ENCODE measurements at places on chromosomes 1 and 21.

GRCh38 chr1:244678697-244679096 is 25.8 kb downstream of the DESI2 start:
- no peak for DNase-seq

- no peak for DNase-seq
Measured at GRCh38 chr1:65525266-65526048, 105.0 kb downstream of the LEPR start.

- DNase-seq, result no peak
Measured at GRCh38 chr1:212302745-212303383, 17.7 kb downstream of the PPP2R5A start.

GRCh38 chr1:29944253-29944905 is 708.1 kb downstream of the PTPRU start:
- DNase-seq, result no peak

DNA sequence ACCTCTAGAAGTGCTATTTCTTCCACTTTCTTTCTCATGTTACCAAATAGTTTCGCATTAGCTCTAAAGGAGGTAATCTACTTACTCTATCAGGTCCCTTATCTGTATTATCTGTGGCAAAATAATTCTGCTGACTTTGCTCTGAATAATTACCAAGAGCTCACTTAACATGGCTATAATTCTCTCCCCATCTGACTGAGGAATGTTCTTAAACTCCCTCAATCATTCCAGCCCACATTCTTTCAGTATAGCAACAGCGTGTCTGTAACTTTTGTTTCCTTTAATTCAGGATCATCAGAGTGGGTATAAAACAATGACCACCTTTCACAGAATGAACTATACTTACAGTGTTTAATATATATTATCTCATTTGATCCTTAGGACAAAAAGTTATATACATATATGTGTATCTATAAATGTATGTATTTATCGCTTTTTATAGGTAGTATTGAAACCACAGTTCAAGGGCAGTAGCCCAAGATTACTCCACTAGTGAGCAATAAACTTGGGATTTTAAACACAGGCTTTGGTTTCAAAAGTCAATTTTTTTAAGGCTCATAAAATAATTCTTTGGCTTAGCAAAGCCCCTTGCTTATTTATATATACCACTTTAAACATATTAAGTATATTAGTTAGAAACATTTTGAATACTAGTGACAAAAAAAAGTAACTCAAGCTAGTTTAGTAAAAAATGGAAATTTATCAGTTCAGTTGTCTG is 36.1 kb upstream of the ST6GALNAC3 start:
- no peak for DNase-seq

DNA sequence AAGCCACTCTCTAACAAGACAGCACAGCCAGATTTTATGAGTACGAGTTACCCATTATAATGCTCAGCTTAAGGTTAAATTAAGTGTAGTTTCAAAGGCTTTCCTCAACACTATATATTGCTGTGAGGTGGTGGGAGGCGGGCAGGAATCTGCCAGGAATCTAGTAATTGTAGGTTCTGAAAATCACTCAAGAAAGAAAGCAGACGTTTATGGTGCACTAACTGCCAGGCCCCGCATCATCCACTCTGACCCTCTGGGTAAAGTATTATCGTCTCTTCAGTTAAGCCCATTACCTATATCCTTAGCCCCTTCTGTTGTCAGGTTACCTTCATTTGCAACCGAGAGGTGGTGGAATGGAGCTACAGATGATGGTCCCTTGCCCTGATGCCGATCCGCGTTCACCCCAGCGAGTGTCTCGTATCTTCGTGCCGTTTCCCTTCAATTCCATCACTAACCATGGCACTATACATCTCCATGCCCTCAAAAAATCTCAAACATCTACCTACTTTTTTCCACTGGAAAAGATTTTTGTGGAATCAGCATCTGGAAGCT is 12.4 kb downstream of the HMGN1 start:
- no peak for DNase-seq

GRCh38 chr1:152388889-152389288 is 25.2 kb downstream of the CRNN start:
- no peak for DNase-seq

DNA sequence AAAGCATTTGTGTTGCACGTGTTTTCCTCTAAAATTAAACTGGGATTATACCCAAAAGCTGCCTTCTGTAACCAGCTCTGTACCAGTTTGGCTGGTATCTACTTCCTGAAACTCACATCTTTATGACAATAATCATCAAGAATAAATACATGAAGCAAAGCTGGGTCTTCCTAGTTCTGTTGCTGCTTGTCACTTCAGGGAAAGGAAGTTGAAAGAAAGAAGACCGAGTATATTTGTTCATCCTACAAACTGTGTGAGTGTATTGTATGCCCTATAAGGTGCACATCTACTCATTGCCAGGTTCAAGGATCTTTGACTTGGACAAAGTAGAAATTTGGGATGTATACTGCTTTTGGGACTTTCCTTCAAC is 29.1 kb upstream of the IFNGR2 start:
- DNase-seq, result no peak

DNA sequence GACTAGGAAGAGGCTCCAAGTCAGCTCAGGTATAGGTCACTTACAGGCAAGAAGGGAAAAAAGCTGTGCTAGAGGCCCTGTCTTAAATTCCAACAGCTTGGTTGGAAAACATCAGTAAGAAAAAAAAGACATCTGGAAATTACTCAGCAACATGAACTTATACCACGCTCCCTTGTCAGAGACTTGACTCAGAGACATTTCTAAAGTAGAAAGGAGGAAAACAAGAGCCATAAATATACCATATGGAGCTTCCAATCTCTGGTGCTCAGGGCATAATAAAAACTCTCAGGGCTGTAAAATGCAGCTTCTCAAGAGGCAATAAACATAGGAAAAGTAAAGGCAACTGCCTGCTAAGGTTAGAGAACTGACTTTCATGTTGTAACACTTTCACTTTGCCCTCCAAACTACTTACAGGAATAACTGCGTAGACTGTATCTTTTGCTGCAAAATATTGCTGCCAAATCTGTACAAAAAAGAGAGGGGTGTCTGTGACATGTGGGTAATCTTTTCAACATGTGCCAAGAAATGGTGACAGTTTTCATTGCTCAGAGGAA is 14.7 kb downstream of the ATPAF1 start:
- DNase-seq, result no peak

DNA sequence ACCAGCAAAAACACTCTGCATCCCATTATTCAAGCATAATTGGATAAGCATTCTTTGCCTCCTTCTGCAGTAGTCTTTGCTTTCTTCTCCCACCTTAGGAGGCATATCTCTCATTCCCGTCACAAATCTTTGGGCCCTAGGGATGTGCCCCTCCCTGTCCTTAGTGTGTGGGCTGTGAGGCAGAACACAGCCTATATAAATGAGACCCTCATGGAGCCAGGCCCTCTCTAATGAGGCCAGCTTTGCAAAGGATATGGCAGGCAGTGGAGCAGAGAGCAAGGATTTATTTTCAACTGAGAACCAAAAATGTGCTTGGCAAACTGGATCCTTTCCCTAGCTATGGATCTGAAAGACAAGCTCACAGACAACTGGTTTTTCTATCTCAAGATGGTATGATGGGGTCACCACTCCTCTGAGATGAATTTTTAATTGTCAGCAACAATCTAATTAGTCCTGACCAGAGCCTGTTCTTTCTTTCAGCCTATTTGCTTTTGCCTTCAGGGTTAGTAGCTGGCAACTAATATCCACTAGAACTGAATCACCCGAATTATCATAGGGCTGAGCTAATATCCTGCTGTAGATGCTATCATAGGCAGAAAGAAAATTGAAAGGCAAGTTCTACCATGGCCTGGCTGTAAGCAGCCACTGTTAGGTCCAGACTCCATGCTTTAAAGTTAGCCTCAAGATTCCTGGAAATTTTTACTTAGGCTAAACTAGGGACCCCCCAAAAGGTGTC is 134.2 kb downstream of the SYT2 start:
- no peak for DNase-seq

DNA sequence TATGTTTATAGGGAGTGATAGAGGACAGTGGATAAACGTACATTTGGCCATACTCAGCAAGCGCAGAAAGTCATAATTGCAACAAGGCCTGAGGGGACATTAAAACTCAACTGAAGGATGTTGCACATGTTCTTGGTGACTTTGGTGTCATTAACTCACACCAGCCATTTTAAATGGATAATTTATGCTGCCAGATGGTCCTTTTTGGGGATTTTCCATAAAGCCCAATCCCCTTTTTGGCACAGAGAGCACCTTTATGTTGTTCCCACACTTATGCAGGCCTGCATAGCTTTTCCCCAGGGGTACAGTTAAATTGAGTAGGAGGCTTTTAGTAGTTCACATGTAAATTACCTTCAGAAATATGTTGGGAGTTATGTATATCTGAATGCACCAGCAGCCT is 279.6 kb downstream of the NFIA start:
- no peak for DNase-seq

GRCh38 chr1:158813164-158813563 is 18.0 kb upstream of the MNDA start:
- no peak for DNase-seq

GRCh38 chr21:19463966-19464365 is 1060.4 kb upstream of the TMPRSS15 start:
- no peak for DNase-seq

DNA sequence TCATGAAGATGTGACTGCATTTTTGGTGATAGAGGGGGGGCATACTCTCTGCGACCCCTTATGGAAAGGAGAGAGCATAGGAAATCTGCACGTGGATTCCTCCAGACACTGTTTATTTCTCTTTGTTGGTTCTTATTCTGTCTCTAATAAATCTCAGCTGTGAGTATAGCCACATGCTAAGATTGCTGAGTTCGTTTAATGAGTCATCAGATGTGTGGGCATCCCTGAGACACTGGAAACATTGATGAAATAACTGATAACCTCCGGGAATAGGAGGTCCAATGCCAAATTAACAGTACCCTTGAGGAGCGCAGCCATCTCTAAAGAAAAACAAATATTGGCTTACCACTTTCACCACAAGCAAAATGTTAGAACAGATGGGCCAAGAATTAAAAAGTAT is 880.2 kb upstream of the NEGR1 start:
- DNase-seq, result no peak
